ENCODE measurements at places on chromosomes 6 and 20.

- DNase-seq, result no peak
Observed at GRCh38 chr6:25637211-25637610, 14.8 kb upstream of the SCGN start.

DNA sequence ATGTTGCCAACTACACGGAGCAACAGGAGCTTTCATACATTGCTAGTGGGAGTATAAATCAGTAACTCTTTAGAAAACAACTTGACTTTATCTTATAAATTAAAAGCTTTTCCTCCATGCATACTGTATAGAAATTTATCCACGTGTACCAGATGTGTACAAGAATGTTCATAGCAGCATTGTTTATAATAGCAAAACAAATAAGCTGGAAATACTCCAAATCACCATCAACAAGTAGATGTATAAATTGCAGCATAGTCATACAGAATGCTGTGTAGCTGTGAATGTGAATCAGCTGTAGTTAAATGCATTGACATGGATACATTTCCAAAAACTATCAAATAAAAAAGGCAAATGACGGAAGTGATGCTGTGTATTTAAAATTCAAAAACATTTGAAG is 6.0 kb downstream of the PSMF1 start:
- no peak for DNase-seq

GRCh38 chr6:57283106-57283505 is 34.3 kb upstream of the PRIM2 start:
- DNase-seq, result no peak

GRCh38 chr6:108588586-108588985 is 27.9 kb downstream of the FOXO3 start:
- peak; percentile 6 for DNase-seq

DNA sequence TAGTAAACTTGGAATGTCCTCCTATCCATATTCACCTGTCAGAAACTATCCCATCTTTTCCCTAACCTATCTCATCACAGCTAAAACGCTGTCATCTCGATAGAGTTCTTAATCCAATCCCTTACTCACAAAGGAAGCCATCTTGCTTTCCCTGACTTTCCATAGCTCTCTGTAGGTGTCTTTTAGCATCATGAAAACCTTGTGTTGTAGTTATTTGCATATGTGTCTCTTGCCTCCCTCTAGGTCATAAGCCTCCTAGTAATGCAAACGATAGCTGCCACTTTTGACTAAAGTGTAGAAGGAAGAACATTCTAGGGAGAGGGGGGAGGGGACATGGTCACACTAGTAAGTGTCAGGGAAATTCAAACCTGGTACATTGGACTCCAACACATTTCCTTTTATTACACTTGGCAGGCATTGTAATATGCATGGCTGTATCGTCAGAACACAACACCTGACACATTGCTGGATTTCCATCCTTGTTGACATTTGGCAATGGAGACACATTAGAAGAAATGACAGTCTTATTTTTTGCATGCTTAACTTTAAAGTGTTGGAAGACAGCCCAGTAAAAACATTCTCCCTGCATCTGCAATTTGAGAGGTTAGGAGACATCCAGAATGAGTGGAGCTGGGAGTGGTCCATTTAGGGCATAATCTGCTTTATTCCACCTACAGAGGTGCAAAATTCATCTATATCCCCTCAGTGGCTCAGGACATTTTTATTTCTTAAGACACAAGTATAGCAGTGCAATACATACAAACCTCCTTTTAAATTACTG is 283.4 kb downstream of the HAO1 start:
- no peak for DNase-seq

DNA sequence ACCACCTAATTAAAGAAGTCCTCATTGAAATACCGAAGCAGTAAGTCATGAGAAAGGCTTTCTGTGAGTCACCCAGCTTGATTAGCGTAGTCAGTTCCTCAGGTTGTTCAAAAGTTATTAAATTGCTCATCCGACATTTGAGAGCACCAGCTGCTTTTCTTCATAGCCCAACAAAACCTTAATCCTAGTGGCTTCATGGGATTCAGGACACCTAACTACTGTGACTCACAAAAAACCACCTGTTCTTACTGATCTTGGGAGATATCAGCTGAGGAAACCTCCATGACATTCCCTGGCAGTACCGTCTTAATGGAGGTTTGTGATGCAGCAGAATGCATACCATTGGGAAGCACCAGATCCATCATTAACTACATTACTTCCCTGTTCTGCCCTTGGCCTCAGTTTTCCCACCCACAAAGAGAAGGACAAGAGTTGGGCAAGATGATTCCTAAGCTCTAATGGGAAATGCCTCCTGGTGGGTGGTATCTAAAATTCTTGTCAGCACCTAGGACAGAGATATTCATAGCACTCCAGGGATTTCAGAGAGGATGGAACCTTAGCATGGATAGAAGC is 103.8 kb downstream of the KHDC1L start:
- no peak for DNase-seq

DNA sequence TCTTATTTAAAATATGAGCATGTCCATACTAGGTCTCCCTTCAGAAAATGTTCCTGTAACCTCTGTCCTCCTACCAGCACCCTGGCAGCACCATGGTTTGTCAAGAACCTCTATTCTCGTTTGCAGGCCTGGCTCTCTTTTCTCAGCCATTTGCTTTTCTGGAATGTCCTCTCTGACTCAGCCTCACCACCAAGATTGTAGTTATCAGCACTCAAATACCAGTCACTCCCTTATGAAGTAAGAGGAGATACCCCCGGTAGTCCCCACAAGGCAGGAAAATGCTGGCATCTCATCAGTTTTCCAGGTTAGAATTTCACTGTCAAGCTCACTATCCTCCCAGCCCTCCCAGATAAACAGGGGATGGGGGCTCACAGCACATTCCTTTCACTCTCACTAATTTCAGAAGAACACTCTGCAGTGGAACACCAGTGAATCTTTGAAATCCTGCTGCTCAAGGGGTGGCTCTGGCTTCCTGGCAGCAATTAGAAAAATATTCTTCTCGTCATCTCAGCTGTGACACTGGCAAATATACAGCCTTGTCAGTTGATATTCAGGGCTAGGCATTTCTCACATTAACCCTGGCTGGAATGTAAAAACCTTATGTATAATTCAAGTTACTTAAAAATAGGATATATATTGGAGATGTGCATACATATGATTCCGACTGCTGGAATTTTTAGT is 129.2 kb downstream of the TBX18 start:
- no peak for DNase-seq

DNA sequence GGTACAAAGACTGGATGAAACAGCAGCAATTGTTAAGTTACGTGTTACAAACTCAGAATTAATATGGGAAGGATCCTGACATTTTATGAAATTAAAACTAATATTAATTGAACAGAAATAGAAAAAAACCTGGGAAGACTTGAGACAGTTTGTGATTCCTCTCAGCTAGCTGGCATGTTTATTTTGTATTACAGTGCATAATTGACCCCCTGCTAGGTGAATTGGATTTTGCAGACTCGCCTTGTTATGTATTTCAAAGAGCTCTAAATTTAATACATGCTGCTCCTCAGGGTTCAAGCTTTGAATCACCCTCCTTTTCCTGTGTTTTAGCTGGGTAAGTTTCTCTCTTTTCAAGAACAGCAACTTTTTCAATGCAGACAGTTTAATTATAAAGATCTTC is 339.4 kb downstream of the PLCB1 start:
- DNase-seq, result no peak

DNA sequence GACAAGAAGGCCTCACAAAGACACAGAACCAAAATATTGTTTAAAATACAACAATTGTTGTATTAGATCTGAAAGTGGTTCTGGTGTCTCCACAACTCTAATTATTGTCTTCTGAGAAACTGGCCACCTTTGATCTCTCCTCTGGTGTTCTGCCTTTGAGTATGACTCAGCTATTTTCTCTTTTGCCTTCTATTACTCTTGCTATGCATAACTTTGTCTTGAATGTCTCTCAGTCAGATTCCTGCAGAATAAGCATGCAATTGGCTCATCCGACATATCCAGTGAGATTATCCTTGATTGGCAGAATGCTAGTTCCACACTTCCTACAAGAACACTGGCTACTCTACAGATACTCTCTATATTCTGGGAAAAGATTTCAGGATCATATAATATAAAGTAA is 14.3 kb upstream of the EPM2A start:
- DNase-seq, result no peak

- no peak for DNase-seq
Observed at GRCh38 chr6:23269436-23269835, 700.1 kb downstream of the HDGFL1 start.

DNA sequence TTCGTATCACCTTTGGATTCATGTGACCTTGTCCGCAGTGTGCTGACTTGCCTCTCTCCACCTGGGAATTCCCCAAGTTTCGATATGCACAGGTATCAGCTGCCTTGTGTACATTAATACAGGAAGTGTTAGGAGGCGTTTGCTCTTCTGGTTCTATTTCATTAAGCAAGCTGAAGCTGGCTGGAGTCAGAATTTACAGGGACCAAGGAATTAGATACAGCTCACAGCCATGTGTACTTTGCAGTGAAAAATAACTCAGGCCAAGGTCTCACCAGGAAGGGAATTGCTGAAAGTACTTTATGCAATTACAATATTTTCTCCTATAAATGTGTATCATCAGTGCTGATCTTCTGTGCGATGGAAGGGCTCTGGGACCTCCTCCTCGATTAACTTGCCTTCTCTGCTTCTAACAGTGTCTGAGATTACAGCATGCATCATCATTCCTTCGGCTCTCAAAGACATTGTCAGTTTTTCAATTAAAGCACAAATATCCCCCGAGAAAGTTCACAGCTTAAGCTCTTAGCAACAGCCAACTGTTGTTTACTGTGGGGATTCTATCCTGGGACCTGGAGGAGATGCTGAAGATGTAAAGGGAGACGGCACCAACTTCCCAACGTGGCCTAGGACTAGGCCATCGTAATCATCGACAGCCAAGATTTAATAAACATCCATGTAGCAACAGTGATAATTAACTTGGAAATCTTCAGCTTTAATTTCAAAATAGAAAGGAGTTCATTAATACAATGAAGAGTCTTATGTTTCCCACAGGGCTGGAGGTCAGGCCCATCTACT is 13.8 kb upstream of the TIAM2 start:
- no peak for DNase-seq

DNA sequence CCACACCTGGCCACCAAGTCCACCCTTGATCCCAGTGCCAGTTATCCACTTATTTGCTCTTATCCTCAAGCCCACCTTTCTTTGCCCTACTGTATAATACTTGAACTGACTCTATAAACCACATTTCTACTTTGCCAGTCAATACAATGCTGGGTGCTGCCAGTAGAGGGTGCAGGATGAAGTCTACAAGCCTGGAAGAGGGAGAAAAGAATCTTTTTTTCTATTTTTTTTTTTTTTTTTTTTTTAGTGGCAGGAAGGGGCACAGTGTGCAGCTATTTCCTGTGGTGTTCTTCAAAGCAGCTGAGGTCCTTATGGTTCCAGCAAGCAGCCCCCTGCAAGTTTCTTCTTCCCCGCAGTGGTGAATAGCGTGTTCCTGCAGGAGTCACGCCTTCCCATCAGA is 22.2 kb upstream of the GABRR1 start:
- no peak for DNase-seq

GRCh38 chr6:72624557-72625160 is 2.8 kb downstream of the KCNQ5 start:
- no peak for DNase-seq

- DNase-seq, result no peak
Observed at GRCh38 chr6:9484091-9484490, 930.8 kb downstream of the TFAP2A start.

DNA sequence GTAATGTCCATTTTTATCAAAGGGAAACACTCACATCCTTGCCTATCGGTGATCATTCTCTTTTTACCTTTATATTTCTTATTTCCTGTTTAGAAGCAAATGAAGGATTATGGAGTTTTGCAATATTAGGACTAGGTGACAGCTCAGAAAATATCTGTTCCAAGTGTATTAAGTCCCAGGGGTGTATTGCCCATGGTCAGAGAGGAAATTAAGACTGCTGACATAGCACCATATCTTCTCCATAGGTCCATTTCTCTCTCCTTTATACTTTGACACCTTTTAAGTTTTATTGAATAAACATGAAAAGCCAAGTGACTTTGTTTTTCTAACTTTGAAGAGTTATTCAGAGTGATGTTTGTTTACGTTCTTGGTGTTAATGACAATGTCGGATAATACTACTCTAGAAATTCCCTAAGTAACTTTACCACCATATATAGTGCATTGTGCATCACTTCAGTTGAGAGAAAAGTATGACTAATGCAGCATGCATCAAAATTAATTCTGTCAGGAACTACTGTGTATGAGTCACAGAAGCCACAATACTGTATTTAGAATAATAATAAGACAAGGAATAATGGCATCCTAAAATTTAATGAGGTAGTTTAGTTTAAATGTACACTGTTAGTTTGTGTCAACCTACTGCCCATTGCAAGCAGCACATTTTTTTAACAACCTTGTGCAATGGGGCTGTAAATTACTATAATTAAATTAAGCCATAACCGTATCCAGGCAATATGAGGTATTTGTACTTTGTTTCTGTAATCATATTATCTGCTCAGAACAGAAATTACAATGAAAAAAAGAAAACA is 474.4 kb upstream of the RNF217 start:
- no peak for DNase-seq

DNA sequence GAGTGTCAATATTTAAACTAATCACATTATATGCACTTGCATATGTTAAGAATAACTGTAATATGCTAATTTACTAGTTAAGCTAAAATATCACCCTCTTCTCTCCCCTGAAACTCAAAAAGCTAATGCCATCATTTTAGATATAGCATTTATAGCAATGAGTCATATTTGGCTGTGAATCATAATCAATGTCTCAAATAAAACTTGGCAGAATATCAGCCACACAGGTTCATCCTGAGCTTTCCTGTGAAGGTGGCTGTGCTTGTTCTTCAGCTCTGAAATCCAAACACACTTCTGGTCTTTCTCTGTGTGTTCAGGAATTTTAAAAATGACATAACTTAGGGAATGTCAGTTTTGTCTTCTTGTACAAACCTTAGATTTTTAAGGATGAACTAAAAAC is 12.8 kb upstream of the PNRC1 start:
- DNase-seq, result no peak

DNA sequence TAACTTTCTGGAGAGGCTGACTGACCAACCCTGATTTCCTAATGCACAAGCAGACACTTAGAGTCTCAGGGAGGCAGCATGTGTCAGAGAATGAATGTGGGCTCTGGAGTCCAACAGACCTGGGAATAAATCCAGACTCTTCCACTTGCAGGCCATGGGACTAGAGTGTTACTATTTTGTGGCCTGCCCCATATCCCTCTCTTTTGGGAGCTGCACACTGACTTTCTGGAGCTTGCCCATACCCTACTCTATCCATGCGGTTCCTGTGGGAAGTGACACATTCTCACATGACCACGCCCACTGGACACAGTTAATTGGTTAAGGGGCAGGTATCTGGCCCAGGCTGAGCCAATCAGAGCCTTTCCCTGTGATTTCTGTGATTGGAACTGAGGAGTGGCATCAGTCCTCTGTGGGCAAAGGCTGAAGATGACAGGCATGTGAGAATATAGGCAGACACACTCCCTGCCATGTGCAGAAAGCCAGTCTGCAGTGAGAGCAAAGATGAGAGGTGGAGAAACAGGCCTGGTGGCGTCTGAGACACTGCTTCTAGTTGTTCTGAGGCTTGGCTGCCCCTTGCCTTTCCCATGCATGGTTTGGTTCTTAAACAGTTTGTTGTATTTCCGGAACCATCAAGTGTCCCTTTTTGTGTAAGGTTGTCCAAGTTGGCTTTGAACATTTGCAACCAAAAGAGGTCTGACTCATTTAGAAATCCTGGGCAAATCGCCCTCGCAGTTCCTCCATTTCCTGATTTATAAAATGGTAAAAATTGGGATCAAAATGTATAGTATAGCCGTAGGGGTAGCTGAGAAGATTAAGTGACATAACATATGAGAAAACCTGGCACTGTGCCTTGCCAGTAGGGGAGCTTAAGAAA is 125.6 kb downstream of the CDC5L start:
- no peak for DNase-seq

GRCh38 chr20:41300886-41301285 is 16.6 kb downstream of the ZHX3 start:
- DNase-seq, result no peak

Measured in amygdala (tissue), 56 donors.